ENCODE measurements at places on chromosomes 12 and 14. TPM values are rescaled to one million over a fixed set of nuclear protein-coding genes. Genes with fewer than 3 reads are reported as not detected.

ASIC1 gene
- 3.1 TPM for total RNA-seq

DNA sequence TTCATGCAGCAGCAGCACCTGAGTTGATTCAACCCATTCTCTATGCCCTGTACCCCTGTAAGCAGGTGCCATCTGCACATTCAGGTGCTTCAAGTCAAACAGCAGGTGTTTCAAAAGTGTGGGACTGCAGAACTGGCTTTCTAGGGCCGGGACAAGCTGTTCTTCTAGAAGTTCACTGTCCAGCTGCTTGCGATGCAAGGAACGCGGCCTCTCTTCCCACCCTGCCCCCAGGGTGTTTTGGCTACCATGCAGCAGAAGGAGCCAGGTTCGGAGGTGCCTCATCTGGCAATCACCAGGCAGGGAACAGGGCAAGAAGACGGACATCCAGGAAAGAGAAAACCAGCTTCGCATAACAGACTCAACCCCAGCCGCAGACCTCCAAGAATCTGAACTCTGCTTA is 35.2 kb downstream of the TMEM132D start:
- no peak for DNase-seq

- DNase-seq: no peak
Measured at GRCh38 chr12:115774148-115774895, 503.2 kb downstream of the MED13L start.

GRCh38 chr14:22884738-22885523 is 1.9 kb downstream of the REM2 start:
- peak; percentile 70 for DNase-seq

DNA sequence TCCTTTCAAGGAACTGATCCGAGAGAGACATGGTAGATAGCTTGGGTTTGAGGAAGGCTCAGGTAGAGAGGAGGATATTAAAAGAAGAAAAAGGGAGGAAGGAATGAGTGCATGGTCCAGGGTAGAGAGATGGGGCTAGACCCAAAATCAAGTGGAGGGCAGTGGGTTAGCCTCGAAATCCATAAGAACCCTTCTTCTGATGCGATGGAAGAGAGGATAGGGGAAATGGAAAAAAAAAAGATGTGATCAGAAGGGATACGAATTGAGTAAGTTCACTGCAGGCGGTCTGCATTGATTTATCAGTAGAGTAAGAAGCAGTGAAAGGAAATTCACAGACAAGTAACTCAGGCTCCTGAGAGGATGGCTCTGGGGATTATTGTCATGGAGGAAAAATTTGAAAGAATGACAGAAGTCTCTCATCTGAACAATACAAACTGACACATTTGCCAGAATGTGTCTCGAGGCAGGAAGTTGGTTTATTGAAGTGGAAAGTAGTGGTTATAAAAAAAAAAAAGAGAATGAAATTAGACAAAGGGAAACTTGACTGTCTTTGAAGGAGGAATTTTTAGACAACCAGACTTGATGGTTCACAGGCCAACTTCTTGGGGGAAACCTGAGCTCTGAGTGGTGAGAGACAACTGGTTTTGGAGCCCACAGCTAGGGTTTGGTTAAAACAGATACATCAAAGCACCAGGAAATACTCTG is 10.2 kb downstream of the PPFIBP1 start:
- no peak for DNase-seq

MTRFR gene
- total RNA-seq: 13.8 TPM

DNA sequence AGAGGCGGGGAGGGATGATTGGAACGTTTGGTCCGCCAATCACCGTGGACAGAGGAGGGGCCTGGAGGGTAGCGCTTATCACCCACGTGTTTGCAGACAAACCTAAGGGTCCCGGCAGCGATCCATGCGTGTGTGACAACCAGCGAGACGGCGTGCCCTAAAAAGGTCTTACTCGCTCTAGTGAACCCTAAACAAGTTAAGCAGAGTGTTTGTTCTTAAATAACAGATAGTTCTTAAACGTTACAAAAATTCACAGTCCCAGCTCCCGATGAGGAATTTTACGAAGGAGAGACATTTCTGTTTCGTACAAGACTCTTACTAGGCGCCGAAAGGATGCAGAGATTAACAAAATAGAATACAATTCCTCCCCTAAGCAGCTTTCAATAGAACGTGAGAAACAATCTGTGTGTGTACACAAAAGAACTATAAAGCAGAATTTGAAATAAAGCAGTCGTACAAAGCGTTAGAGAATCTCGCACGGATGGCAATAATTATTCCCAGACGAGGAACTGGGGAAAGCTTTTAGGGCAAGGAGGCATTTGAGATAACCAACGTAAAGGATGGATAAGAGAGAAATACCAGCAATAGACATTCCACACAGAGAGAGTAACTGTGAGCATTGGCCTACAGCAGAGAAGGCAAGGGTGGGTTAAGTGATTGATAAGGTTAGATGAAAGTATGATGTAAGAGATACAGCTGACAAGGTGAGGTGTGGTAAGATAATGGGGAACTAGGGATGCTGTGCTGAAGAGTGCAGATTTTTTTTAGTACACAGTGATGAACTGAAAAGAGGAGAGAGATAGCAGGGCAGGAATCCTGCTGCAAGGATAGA is 831 bp upstream of the RPS6KA5 start:
- no peak for DNase-seq

DNA sequence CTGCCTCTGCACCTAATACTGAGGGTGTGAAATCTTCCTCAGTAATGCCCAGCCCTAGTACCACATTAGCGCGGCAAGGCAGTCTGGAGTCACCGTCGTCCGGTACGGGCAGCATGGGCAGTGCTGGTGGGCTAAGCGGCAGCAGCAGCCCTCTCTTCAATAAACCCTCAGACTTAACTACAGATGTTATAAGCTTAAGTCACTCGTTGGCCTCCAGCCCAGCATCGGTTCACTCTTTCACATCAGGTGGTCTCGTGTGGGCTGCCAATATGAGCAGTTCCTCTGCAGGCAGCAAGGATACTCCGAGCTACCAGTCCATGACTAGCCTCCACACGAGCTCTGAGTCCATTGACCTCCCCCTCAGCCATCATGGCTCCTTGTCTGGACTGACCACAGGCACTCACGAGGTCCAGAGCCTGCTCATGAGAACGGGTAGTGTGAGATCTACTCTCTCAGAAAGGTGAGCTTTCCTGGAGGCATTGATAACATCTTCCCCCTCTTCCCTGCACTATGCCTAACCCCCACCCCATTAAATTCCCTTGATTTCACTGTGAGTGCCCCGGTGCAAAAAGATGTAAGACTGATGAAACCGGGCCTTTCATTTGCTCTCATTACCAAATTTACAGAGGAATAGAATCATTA is 291.4 kb downstream of the NAV3 start:
- DNase-seq: peak; percentile 6

DNA sequence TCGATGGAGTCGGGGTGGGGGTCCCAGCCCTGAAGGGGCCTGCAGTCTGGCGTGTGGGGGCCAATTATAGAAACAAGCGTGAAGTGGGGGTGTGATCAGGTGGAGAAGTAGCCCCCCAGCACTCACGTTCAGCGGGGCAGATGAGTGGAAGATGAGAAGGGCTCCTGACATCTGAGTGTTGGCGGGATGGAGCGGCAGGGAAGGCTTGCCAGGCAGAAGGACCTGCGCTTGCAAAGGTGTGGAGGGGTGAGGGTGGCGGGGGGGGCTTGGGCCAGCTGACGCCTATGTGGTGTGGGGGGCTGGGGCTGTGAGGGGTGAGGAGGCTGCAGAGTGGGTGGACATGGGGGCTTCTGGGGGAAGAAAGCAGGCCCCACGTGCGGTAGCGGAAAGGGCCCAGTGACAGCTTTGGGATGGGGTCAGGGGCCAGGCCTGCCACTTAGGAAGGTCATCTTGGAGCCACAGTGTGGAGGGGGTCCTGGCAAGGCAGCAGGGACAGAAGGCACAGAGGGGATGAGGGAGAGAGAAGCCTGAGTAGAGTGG is 22.2 kb upstream of the BEGAIN start:
- DNase-seq: no peak

MGST1 gene
- total RNA-seq: 256 TPM

TAS2R31 gene
- total RNA-seq: 6.2 TPM

- no peak for DNase-seq
Measured at GRCh38 chr14:35343702-35344101, 51.5 kb downstream of the PSMA6 start.

DNA sequence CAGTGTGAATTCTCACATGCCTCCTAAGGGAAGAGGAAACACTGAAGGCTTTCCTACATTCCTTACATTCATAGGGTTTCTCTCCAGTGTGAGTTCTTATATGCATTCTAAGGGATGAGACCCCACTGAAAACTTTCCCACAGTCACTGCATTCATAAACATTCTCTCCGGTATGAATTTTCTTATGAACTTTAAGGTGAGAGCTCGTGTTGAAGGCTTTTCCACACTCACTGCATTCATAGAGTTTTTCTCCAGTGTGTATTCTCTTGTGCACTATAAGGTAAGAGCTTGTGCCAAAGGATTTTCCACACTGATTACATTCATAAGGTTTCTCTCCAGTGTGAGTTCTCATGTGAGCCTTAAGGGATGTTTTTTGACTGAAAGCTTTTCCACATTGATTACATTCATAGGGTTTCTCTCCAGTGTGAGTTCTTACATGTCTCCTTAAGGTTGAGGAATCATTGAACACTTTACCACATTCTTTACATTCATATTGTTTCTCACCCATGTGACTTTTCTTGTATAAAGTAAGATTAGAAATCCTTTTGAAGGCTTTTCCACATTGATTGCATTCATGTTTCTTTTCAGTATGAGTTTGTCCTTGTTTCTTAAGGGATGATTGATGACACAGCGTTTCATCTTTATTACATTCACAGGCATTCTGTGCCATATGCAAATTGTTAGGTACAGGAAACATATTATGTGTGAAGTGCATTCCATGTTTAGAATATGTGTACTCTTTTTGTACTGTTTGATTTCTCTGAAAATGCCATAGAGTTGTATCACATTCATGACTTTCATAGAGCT is 9.5 kb downstream of the ZNF891 start:
- DNase-seq: no peak

RAD9B gene
- 0.23 TPM for total RNA-seq

TPPP2 gene
- total RNA-seq: not detected

DNA sequence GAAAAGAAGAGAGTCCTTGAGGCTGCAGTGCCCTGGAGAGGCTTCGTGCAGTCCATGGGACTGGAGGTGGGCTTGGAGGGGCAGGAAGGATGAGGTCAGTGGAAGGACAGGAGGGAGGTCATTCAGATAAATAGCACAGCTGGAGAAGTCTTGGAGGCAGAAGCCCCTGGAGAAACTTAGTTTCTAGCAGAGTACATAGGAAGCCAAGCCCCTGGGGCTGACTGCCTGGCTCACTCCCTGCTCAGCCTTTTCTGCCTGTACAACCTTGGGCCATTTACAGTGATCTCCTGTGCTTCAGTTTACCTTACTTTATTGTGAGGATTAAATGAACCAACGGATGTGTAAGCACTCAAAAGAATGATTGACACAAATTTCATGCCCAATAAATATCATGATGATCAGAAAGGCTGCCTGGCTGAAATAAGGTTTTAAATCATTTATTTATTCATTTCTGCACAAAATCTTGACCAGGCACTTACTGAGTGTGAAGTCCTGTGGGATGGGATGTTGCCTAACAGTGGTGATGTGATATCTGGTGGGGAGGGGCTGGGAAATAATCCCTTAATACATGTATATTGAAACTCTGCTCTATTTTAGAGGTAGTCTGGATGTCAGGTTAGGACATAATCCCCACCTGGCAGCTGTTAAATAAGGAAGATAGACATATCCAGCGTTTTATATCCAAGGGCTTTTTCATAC is 54.3 kb downstream of the PLEKHG7 start:
- DNase-seq: no peak

HRK gene
- not detected for total RNA-seq

KLRD1 gene
- total RNA-seq: 0.30 TPM

Measured in hepatocyte (in vitro differentiated cells).